ENCODE measurements at places on chromosomes 16 and 17.

DNA sequence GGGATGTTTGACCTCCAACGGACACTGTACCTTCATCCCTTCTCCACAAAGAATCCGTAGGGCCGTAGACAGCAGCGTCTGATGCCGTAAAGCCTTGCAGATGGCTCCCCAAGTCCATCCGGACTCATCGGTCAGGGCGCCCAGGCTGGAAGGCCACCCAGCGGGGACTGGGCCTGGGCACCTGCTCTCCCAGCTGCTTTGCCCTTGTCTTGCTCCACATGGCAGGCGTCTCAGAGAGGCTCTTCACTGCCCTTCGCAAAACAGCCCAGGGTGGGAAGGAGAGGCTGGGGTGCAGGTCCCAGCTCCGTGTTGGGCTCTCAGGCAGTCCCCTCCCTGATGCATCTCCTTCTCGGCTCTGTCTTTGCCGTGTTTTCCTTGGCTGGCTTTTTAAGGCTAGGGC, 6.2 kb upstream of the RPTOR start:
- DNase-seq, result no peak

- DNase-seq, result no peak
Observed at GRCh38 chr16:938136-938535, 32.6 kb downstream of the LMF1 start.

GRCh38 chr17:64091116-64091515, 38.8 kb downstream of the ERN1 start:
- DNase-seq, result no peak

DNA sequence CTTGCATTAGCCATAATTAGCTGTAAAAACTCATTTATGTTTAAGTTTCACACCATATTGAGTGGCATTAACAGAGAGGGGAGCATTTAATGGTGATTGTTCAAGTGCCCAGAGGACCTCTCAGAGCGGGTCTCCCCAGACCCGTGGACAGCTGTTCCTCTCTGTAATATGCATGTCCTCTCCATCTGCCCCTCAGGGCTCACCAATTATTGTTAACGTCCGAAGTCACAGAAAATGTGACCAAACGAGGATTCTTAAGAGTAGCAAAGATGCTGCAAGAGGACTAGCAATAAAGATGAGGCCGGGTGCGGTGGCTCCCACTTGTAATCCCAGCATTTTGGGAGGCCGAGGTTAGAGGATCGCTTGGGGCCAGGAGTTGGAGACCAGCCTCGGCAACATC, 130.2 kb downstream of the CPPED1 start:
- no peak for DNase-seq

- peak; percentile 49 for DNase-seq
Observed at GRCh38 chr16:4314532-4315185, 1.2 kb upstream of the GLIS2 start.

DNA sequence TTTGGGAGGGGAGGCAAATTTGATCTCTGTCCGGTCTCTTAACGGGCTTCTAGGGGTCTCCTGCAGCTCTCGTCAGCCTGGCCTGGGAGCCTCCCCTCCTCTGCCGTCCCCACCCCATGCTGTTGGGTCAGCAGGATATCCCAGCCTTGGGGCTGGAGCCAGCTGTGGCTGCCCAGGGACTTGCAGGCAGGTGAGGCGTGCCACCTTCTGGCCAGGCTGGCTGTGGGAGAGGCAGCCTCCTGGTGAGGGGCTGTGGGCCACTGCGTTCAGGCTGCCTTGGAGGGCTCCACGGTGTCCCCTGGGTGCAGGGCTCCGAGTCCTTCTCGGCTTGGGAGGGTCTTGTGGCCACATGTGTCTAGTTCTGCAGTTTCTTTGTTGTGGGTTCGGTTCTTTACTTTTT, 34.6 kb downstream of the TBCD start:
- no peak for DNase-seq

DNA sequence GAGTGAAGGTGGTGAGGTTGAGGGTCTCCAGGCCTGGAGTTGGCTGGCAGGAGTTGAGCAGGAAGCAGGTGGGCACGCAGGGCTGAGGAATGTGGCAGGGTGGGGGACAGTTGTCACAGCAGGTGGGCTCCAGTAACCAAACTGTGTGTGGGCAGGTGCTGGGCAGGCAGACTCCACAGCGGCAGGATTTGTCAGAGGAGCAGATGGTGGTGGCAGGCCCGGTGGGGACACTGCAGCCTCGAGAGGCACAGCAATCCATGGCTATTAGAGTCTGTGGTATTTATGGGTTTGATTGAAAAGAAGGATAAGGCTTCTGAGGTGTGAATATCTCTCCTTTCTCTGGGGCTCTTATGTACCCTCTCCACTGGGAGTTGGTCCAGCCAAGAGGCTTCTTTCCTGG, at the start of gene KRTAP3-3:
TSS of gene KRTAP3-3 (minus strand) at position 326 of the 400 bp plus-strand sequence. CDS start at position 259, 67 bp downstream.
- DNase-seq, result no peak

DNA sequence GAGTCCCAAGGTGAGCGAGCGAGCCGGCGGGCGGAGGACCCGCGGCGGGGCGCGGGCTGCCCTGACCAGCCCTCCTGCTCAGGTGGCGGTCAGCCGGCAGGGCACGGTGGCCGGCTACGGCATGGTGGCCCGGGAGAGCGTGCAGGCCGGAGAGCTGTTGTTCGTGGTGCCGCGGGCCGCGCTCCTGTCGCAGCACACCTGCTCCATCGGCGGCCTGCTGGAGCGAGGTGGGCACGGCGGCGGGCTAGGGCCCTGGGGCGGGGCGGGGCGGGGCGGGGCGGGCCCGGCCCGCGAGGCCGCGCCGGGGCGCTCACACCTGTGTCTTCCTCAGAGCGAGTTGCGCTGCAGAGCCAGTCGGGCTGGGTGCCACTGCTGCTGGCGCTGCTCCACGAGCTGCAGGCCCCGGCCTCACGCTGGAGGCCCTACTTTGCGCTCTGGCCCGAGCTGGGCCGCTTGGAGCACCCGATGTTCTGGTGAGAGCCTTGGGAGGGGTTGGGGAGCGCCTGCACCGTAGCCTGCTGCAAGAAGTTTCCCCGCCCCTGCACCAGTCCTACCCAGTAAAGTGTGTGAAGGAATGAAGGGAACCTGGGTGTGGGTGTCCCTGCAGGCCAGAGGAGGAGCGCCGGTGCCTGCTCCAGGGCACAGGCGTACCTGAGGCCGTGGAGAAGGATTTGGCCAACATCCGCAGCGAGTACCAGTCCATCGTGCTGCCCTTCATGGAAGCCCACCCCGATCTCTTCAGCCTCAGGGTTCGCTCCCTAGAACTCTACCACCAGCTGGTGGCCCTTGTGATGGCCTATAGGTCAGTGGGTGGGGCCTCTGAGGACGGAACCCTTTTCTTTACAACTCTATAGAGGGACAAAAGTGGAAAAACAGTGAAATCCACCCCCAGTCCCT, 802 bp downstream of the SETD6 start:
- DNase-seq, result no peak

DNA sequence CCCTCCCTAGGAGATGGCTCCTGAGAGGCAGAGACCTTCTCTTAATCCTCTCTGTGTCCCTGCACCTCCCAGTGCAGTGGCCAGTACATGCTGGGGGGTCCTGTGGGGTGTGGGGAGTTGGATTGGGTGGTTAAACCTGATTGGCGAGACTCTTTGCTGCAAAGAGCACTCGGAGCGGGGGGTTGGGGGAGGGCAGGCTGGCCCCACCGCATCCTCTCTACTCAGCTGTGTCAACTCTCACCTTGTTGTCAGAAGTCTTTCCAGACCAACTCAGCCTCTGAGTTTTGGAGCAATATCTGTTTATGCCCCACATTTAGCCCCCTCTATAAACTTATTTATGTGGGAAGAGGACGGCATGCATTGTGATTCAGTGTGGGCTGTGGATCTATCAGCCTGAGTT, 40.0 kb downstream of the SMARCE1 start:
- DNase-seq, result no peak

DNA sequence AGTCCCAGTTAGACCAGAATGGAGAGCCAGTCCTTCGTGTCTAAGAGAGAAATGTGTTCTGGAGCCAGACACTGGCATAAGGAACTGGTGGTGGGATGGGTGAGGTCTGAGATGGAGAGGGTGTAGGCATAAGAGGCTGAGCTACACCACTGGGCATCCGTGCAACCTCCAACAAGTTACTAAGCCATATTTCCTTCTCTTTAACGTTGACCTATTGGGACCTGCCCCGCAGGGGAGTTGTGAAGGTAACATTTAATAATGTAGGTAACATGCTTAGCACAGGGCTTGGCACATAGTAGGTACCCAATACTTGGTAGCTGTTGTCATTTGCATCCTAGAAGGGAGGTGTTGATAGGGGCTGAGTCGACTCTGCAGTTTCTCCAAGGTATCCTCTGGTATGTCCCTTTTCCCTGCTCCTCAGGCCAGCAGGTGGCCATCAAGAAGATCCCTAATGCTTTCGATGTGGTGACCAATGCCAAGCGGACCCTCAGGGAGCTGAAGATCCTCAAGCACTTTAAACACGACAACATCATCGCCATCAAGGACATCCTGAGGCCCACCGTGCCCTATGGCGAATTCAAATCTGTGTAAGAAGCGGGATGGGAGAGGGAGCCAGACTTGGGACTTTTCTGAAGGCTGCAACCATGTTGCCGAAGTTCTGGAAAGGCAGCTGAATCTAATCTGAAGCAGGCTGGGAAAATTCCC, 1.2 kb downstream of the MAPK7 start:
- DNase-seq, result no peak

- DNase-seq, result no peak
Observed at GRCh38 chr17:69729944-69730343, 315.4 kb downstream of the MAP2K6 start.

- no peak for DNase-seq
Observed at GRCh38 chr17:67879662-67880061, 54.4 kb downstream of the BPTF start.

DNA sequence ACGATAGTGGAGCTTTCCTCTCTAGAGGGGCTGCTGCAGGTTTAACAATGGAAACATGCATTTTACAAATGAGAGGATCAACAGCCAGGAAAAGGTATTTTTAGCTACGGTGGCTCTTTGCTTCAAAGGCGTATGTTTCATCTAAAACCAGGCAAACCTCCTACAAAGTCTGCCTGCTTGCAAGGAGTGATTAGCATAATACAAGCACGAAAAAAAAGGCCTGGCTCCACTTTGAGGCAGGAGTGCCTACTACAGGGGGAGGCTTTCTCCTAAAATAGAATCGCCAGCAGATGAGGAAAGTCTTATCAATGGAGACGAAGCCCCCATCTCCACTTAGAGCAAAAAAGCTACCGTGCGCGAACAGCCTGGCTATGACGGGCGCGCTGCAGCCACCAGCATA, 27.1 kb upstream of the MTSS2 start:
- DNase-seq, result no peak

DNA sequence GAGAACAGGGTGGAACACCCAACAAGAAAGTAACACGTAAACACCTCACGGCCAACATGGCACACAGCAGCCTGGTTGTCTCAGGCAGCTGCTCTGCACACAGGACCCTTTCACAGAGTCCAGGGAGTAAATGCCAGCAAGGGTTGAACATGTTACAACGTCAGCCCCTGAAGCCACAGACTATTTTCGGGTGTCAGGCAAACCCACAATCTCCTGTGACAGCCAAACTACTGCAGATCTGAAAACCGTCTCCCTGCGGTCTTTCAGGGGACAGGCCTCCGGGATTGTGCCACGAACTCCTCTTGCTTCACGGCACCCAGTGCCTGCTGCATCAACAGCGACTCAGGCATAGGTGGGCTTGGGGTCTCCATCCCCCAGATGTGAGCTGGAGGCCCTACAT, 127.7 kb downstream of the XYLT1 start:
- no peak for DNase-seq

DNA sequence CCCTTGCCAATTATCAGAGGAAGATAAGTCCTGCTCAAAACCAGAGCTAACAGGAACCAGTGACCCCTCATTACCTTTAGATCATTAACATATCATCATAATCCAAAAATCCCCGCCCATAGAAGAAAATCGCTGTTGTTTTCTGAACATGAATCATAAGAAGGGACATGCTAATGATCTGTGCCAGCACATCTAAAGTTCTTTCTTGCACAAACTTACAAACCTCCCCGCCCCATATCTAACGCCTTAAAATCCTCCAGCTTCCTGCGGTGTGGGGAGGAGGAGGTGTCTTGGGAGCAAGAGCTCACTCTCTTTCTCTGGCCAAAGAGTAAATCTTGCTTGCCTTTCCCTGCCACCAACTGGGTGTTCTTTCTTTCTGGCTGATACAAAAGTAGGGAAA, 78.3 kb downstream of the IRX3 start:
- DNase-seq, result no peak

GRCh38 chr17:70865993-70866804, 696.9 kb downstream of the KCNJ2 start:
- no peak for DNase-seq

- no peak for DNase-seq
Observed at GRCh38 chr16:53515811-53516210, 12.8 kb upstream of the AKTIP start.

DNA sequence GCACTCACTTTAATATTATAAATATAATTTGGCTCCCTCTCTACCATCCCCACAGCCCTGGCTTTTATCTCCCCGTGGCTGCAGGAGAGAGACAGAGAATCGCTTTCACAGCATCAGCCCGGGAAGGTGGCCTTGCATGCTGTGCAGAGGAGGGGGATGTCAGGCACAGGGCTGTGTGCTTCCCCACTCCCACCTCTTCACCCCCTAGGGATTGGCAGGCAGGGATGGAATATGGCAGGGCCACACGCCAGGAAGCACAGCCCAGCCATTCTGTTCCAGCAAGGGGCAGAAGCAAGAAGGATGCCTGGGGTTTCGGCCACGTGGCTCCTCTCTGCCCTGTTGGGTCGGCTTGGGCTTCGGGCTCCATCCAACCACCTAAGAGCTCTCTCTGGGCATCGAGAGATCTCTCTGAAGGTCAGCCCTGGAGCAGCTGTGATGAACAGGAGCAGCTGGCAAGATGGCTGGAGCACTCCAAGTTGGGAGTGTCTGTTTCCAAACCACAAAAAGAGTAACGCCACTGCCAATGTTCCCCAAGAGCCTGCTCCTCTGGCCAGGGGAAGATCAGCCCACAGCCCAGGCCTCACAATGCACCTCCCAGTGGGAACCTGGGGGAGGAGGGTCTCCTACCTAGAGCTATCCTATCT, 223.2 kb downstream of the C16orf78 start:
- no peak for DNase-seq

DNA sequence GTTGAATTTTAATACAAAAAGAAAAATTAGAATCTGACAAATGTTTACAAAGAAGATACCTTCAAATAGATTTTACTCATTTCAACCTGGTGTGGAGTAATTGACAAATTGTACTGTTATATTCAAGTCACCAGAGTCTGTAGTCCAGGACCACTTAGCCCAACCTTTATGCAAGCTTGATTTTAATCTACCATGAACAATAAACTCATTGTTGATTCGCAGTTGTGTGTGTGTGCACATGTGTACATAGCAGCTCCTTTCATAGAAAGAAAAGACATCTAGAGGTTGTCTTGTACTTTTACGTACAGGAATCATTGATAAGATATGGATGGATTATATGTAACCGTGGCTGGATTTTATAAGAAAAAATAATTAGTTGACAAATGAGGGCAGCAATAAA, 20.7 kb upstream of the LRRC37A start:
- no peak for DNase-seq

GRCh38 chr17:2025622-2026309, 632 bp upstream of the RTN4RL1 start:
- DNase-seq, result no peak

DNA sequence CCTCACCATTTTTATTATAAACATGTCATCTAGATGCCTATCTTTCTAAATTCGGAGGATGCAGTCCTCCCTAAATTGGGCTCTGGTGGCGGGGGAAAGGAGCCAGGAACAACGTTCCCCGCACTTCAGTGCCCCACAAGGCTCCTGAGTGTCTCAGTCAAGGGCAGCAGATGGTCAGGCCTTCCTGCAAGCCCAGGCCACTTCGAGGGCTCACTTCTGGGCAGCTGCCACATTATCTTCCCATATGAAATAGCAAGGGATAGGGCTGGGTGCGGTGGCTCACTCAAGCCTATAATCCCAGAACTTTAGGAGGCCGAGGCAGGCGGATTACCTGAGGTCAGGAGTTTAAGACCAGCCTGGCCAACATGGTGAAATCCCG, 32.3 kb downstream of the FBXO31 start:
- no peak for DNase-seq

- DNase-seq, result no peak
Observed at GRCh38 chr16:77442078-77442477, 7.2 kb upstream of the ADAMTS18 start.
